ENCODE measurements at places on chromosomes 16 and 17.

DNA sequence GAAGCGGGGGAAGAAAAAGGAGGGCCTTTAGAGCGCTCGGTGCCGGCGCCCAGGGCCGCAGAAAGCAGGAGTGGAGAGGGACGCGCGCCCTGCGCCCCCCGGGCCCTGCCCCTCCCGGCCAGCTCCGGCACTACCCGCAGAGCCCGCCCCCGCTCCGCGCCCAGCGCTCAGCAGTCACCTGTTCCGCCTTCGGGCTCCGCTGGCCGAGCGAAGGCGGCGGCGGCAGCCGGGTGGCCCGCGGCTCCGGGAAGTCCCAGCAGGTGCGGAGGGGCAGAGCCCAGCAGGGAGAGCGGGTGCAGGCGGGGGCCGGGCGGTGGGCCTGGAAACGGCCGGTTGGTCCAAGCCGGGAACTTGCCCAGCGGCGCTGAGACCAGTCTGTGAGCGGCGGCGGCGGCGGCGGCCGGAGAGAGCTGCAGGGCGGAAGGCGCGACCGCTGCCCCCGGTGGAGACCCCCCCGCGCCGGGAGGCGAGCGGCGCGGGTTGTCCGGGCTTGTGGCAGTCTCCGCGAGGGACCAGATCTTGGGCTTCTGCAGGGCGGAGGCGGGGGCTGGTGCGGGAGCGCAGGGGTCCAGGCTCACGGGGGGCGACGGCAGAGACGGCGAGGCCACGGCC is 2.2 kb downstream of the IRX3 start:
- DNase-seq: no peak

GRCh38 chr16:4915226-4915761 is 21.7 kb downstream of the PPL start:
- DNase-seq: no peak

DNA sequence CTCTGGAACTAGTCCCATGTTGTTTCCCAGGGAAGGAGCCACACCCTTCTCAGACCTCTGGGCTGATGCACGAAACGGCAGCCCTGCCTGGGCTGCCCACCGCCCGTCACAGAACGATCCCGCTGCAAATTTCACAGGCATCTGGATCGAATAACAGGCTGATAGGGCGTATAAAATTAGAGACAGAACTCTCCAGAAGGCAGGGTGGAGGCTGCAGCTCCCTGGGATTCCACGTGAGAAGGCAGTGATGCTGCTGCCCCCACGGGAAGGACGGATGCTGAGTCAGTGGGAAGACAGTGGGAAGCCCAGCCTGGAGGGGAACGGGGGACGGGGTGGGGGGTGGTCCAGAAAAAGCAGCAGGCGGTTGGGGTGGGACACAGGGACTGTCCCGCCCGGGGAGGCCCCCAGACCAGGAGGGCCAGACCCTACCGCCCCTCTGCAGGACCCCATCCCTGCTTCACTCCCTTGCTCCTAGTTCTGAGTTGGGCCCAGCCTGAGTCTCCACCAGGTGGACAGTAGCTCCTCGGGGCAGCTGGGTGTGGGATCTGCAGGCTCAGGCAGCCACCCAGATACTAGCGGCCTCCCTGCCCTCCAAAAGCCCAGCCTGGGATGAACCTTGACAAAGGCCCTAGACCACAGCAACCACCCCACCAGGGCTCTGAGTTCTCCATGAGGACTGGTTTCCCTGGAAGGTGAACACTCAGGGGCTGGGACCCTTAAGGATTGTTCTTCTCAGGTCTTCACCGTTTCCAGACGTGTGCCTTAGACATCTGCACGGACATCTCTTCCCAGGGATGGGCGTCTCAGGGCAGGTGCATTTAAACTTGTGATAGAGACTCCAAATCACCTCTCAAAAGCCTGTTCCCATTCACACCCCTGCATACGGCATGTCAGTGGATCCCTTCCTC is 117.8 kb downstream of the METRNL start:
- DNase-seq: no peak

- no peak for DNase-seq
These were observed 515.0 kb downstream of the TMEM114 start for GRCh38 chr16:8075271-8075670.

- no peak for DNase-seq
These were observed 13.1 kb downstream of the ZSCAN10 start for GRCh38 chr16:3085868-3086595.

DNA sequence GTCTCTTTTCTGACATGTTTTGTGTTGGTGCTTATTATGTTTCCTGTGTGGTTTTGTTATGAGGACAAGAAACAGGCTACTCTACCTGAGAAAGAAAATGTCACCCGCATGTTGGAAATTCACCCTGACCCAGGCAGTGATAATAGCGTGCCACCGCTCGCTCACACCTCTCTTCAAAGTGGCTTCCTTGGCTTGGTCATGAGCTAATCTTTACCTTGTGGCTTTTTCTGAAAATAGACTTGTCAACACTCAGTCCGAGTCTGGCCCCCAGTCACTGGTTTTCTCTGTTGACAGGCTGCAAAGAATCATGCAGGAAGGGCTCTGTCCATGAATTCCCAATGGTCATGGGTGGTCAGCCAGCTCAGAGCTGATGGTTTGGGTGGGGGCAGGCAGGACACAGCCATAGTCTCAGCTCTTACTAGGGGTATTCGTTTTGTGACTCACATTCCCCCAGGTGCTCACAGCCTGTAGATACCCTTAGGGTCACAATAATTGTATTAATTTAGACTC is 121.3 kb upstream of the CACNG5 start:
- DNase-seq: no peak

DNA sequence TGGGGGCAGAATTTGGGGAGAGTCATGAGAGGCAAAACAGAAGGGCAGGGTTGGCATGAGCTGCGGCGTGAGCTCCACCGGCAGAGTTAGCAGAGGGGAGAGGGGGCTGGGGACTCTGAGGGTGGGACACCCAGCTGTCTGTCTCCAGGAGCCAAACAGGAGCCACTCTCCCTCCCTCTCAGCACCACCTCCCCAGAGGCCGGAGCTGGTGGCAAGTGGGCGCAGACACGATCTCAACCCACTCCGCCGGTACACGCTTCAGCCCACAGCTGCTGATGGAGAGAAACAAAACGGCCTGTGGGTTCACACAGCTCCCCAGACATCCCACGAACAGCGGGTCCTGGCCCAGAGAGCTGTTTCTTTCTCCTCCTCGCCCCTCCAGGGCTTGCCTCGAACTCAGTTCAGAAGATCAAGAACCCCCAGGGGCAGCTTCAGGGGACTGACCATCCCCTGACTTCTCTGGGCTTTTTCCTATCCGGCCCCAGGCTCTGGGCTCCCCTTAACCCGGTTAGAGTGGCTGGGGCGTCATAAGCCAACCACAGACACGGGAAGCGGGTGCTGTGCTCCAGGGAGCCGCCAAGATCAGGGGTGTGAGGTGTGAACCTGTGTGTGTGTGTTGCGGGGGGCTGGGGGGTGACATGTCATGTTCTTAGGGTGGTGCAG is 7.6 kb downstream of the RHBDF2 start:
- no peak for DNase-seq

DNA sequence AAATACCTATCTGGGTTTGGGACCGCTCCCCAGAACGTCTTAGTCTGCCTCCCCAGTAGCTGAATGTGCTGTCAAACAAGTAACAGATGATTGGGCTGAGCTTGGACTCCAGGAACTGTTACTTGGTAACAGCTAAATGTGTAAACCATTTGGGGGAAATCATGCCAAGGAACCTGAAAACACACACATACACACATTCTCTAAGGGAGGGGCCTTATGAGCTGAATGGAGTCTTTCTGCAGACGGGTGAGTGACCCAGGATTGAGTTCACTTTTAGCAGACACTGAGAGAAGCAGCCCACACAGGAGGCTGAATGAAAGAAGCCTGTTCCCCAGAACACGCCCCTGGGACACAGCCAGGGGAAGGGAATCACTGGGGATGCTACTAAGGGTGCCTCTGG is 1.6 kb downstream of the ACLY start:
- DNase-seq: no peak

DNA sequence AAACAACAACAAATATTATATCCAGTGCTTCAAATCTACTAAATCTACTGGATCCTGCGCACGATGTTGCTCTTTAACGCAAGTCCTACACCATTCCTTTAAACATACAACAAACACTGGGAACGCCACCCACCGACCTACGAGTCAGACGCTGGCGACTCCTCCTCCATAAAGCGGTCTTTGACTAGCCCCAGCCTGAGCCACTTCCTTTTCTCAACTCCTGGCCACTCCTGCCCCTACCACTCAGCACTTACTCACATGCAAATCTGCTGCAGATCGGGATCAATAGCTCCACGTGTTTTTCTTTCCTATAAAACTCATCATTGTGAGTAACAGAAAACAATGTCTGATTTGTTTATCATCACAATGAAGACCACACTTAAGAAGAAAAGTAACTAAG is 32.8 kb upstream of the MNT start:
- no peak for DNase-seq

DNA sequence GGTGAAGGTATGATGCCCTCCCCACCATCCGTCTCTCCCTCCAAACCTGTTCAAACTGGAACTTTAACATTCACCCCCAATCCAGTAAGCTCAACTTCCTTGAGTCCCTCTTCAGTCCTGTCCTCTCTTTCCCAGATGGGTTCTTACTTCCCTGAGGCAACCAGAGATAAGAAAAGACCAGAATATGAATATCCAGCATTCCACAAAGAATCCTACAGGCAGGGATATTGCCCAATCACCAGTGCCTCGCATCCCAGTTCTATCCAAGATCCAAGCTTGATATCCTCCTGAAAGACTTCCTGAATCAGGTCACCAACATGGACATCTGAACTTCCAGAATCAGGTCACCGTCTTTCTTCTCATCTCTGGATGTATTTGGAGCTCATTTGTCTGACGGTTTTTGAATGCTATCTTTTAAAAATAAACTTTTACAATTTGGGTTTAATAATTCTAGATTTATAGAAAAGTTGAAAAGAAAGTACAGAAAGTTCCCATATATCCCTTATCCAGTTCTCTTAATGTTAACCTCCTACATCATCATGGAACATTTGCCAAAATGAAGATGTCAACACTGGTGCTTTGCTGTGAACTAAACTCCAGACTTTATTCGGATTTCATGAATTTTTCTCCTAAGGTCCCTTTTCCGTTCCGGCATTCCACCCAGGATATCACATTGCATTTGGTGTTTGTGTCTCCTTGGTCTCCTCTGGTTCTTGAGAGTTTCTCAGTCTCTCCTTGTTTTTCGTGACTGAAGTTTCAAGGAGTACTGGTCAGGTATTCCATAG is 13.7 kb upstream of the COL1A1 start:
- no peak for DNase-seq

DNA sequence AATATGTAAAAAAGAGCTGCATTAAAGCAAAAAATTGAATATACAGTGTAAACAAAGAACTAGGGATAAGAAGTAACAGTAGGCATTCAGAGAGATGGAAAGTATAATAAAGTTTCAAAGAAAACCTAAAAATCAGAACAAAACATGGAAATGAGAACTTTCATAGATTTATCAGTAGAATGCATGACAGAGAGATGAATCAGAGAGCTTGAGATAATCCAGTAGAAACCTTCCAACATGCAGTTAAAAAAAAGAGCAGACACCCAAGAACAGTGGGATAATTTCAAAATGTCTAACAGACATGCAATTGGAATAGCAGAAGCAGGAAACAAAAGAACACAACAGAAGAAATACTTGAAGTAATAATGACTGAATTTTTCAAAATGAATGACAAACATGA is 1384.2 kb downstream of the CDH11 start:
- no peak for DNase-seq

DNA sequence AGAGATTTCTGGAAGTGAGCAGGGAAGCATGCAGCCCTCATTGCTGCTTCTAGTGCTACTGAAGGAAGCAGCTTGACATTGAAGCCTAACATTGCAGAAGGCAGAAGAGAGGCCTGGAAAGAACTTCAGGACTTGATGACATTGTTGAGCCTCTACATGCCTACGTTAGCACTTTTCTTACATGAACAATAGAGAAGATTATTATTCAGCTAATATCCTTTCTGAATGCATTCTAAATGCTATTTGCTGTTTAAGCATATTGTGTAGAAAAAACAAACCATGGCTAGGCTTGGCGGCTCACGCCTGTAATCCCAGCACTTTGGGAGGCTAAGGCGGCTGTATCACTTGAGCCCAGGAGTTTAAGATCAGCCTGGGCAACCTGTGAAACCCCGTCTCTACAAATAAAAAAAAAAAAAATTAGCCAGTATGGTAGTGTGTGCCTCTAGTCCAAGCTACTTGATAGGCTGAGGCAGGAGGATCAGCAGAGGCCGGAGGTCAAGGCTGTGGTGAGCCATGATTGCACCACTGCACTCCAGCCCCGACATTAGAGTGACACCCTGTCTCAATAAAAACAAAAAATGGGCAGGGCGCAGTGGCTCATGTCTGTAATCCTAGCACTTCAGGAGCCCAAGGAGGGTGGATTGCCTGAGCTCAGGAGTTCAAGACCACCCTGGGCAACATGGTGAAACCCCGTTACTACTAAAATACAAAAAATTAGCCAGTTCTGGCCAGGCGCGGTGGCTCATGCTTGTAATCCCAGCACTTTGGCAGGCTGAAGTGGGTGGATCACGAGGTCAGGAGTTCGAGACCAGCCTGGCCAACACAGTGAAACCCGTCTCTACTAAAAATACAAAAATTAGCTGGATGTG is 2.2 kb upstream of the AURKB start:
- DNase-seq: no peak

DNA sequence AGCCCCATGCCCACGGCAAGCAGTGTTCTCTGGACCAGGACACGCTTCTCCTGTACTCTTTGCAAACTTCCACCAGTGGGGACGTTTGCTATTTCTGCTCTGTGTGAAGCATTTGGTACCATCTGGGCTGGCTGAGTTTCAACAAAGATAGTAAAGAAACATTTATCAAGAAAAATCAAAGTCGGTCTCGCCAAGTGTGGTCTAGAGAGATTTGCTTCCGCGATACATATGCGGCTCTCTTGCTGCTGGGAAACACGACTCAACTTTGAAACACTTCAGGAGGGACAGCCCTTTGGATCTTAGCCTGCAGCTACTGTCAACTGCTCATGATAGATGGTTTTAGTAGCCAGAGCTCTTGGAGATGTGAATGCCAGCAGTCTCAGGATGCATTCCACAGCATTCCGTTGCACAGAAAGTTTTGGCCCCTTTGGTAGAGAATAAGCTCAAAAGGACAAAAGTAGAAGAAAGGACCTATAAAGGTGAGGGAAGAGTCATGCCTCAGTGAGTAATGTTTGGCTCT is 168.2 kb upstream of the CACNG3 start:
- DNase-seq: no peak

- no peak for DNase-seq
These were observed 224.2 kb downstream of the C16orf78 start for GRCh38 chr16:49597796-49598195.

DNA sequence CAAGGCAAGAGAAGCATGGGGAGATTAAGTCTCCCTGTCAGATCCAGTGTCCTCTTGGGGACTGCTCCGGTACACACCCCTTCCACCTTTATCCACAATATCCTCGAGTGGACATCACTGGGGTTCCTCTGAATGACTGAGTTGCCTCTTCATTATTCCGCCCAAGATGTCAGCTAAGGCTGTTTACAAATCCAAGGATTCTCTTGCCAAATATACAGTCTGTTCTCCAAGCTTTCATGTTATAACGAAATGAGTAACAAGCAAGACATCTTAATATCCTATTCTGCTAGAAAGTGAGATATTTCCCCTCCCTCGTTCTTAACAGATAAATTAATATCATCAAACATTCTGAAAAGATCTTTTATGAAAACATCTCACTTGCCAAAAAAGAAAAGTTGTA is 314.1 kb upstream of the IRX5 start:
- no peak for DNase-seq
